ENCODE measurements at places on chromosomes 2 and 18. TPM values are rescaled to one million over a fixed set of nuclear protein-coding genes. Genes with fewer than 3 reads are reported as not detected.

- DNase-seq, result no peak
Observed at GRCh38 chr2:170739507-170740046, 24.4 kb downstream of the SP5 start.

Gene ORMDL1
- 25.7 TPM for total RNA-seq

Gene HJURP
- not detected for total RNA-seq

Gene MAP3K19
- total RNA-seq, result not detected

GRCh38 chr2:128801576-128801975, 482.9 kb upstream of the HS6ST1 start:
- DNase-seq, result no peak

Gene NCKAP1
- total RNA-seq, result 153 TPM

- no peak for DNase-seq
Observed at GRCh38 chr18:710418-711300, 1.8 kb downstream of the ENOSF1 start.

DNA sequence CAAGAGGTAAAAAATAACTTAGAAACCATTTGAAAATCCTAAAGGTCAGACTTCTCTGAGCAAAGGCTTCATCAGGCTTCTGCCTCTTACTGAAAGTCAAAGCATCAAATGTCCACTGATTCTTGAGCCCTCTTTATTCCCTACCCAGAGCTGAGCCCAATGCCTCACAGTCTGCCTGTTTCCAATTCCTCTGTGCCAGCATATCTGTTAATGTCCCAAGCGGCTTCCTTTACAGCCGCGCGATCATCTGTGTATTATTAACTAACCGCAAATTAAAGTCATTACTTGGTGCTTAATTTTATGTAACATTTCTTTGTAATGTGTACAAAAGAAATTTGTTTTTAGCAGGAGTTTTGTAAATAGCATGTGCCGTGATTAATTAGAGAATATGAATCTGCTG, 418.8 kb upstream of the HNRNPA3 start:
- no peak for DNase-seq

- DNase-seq, result no peak
Observed at GRCh38 chr2:118386641-118387302, 298.5 kb downstream of the INSIG2 start.

DNA sequence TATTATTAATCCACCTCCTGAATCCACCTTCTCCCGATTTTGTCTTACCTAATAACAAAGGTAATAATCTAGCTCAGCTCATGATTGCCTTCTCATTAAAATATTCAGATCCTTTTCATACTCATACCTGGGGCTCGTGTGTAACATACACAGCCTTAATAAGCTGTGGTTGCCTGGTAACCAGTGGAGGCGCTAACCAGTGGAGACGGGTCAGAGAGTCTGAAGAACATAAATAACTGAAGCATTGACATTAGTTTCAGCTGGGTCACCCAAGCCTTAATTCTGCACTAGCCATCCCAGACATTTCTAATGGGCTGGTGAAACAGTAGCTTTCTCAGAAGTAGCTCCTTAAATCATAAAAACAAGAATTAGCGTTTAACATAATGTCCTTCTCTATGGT, 14.8 kb upstream of the DTNA start:
- DNase-seq, result no peak

Gene SLC8A1
- 906 TPM for total RNA-seq

Gene GAD1
- total RNA-seq, result 0.46 TPM

DNA sequence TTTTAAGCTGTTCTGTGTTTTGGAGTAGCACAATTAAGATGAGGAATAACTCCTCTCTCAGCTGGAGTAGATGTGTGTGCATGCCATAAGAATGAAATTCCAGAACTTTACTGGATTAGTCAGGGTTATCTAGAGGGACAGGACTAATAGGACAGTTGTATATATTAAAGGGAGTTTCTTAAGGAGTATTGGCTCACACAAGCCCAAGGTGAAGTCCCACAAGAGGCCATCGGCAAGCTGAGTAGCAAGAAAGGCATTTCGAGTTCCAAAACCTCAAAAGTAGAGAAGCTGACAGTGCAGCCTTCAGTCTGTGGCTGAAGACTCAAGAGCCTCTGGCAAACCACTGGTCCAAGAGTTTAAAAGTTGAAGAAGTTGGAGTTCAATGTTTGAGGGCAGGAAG, 113.7 kb downstream of the RIT2 start:
- DNase-seq, result no peak

DNA sequence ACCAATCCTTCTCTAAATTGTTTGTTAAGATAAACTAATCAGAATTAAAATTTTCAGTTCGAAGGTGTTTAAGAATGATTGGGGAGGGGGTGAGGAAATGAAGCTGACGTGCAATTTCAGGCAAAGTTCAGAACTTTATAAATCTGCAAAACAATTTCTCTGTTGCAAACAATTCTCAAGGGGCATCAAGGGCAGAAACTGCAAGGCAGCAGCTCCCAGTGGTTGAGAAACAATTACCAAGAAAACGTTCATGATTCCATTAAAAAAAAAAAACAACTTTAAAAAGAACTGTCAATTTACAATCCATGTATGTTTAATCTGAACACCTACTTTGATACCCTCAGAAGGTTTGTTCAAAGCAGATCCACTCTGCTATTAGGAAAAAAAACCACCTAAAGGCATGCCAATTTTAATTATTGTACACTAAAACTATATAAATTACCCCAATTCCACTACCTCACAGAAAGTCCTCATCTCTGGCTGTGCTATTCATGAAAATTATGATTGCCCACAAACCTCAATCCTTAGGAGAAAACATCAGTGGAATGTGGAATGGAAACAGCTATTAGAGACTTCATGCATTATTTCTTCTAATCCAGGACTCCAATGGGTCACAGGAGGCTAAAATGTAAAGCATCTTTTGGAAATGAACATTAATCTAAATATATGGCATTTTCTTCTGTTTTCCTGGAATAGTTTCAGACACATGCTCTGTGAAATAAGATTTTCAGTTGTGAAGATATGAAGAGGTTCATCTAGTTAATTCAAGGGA, 119.9 kb upstream of the ACVR1C start:
- no peak for DNase-seq

DNA sequence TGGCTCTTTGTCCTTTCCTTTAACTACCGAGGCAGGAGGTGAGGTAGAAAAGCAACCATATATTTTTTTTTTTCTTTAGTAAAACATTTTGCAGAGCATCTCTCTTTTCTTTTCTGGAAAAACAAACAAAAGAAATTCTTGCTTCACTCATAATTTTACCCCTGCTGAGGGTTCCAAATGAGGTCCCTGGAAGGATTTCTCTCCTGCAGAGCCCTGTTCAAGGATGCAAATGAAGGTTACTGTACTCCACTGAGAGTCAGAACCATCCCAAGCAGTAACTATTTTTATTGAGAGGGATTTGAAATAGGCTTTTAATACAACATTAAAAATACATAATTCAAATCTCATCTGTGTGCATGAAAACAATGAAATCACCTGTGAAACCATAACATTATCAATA, 19.5 kb upstream of the MYO1B start:
- DNase-seq, result no peak

Gene FIGLA
- total RNA-seq, result not detected

Gene FN1
- total RNA-seq, result 339 TPM

Gene NR4A2
- 1.1 TPM for total RNA-seq

DNA sequence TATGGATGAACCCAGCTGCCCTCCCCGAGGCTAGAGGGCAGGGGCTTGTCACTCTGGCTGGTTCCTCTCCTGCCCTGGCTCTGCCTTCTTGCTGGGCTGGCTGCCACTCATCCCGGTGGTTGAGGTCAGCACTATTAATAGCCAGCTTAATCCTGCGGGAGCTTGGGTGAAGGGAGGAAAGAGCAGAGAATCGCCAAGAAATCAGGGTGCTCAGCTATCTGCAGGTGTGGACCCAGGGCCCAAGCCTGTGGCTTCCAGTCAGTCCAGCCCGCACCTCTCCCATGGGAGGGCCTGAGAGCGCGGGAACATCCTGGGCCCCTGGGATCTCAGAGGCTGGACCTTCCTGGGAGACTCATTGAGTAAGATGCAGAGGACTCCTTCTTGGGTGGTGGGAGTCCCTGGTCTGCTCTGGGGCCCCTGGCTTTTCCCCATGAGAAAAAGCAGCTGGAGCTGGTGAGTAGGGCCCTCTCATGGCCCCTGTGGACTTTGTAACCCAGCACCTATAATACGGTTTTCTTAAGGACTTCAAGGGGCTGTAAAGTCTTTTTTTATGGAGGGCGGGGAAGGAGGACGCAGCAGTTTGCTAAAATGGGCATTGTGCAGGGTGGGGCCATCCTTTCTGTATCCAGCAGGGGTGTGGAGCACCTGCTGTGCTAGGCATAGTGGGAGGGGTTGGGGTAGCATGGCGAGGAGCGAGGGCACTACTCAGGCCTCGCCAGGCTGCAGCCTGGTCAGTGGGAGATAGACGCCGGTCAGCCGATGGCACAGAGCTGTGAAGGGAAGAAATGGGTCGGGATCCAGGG, 27.4 kb upstream of the CNNM3 start:
- DNase-seq, result no peak

DNA sequence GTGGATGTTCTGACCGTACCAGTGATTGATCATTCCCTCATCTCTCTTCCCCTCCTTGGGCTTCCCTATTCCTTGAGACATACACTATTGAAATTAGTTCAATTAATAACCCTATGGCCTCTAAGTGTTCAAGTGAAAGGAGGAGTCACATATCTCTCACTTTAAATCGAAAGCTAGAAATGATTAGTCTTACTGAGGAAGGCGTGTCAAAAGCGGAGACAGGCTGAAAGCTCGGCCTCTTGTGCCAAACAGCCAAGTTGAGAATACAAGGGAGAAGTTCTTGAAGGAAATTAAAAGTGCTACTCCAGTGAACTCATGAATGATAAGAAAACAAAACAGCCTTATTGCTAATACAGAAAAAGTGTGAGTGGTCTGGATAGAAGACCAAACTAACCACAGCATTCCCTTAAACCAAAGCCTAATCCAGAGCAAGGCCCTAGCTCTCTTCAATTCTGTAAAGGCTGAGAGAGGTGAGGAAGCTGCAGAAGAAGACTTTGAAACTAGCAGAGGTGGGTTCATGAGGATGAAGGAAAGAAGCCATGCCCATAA, 144.4 kb upstream of the LYPD6 start:
- DNase-seq, result no peak

GRCh38 chr18:45962866-45963265, 4.3 kb downstream of the EPG5 start:
- no peak for DNase-seq

GRCh38 chr2:98385050-98385699, 38.9 kb downstream of the CNGA3 start:
- peak; percentile 86 for DNase-seq

DNA sequence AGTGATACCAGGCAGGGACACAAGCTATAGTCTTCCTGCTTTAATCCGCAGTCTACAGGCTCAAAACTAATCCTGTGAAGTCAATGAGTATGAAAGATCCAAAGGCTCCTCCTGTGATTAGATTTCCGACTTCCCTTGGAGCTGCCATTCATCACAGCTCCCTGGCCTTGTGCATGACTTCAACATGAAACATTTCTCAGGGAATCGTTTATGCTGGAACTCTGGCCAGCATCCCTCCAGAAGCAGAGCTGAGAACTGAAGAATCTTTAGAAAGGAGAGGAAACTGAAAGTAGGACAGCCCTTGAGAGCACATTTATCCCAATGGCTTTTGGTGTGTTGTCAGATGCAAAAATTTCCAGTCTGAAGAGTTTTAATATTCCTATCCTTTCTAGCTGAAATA, 84.3 kb upstream of the SESTD1 start:
- DNase-seq, result no peak

Gene HRH4
- 0.08 TPM for total RNA-seq

Gene TEX51
- total RNA-seq, result not detected

DNA sequence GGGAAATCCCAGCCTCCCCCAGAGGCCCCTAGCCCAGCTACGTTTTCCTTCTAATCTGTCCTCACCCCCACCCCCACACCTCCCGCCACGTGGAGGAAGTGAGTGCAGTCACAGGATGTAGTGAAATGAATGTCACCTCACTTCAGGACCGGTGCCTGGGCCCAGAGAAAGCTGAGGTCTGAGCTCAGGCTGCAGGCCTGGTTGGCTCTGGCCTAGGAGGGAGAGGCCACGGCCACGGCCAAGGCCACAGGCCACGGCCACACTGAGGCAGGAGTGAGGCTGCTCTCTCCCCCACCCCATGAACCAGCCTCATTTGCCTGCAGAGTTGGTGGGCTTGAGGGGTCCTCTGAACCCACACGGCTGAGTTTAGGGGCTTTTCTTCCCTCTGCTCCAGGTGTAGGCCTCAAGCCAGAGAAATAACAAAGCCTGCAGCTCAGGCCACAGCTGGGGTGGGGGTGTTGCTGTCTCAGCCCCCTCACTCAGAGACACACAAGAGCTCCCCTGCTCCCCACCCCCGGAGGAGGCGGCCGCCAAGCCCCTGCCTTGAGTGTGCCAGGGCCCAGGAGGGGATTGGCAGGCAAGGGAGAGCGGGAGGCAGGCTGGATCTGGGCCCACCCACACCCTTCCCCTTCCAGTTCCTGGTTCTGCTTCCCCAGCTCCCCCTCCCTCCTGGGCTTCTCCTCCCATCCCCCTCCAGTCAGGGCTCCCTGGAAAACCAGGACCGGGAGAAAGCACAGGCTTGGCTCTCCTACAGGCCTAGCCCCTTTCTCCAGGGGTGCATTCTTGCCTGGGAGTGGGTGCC, 27.0 kb downstream of the DNMT3A start:
- peak; percentile 86 for DNase-seq

- no peak for DNase-seq
Observed at GRCh38 chr18:896315-896714, 8.4 kb upstream of the ADCYAP1 start.

Gene NGEF
- 0.24 TPM for total RNA-seq

GRCh38 chr2:64679673-64680425, 26.1 kb upstream of the SERTAD2 start:
- no peak for DNase-seq

GRCh38 chr2:95269036-95269680, 5.1 kb upstream of the PROM2 start:
- DNase-seq, result peak; percentile 69

- no peak for DNase-seq
Observed at GRCh38 chr2:121475811-121476571, 54.7 kb upstream of the RNU4ATAC start.

- DNase-seq, result no peak
Observed at GRCh38 chr18:23143016-23143814, 7.9 kb downstream of the CABLES1 start.

GRCh38 chr2:143933946-143934569, 585.9 kb downstream of the ZEB2 start:
- no peak for DNase-seq

DNA sequence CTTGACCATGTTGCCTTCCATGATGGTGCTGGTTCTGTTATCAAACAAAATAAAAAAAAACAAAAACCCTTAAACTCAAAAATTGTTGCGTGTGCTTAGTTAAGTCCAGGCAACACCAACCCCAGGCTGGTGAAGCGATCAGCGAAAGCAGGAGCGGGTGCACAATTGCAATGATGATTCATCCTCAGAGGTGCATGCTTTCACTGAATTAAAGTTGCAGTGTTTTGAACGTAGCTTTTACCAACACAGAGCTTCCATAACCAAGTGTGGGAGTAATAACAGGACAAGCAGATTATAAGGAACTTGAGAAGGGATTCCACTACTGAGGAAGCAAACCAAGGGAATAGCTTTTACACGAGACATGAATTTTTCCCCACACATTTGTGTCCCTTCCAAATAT, 39.7 kb upstream of the RAPH1 start:
- no peak for DNase-seq

- no peak for DNase-seq
Observed at GRCh38 chr2:22347306-22347705, 1037.7 kb upstream of the KLHL29 start.

All from cardiac septum (tissue), 1 donor.